Hematopoietic multipotent progenitor cell treated with erythropoietin and hydrocortisone succinate and interleukin-3 and kit ligand, for 6 days (in vitro differentiated cells): ENCODE measurements at places on chromosomes 3 and 15.
A peak's percentile ranks its signal among the peaks of the same experiment; 100 is the strongest.

DNA sequence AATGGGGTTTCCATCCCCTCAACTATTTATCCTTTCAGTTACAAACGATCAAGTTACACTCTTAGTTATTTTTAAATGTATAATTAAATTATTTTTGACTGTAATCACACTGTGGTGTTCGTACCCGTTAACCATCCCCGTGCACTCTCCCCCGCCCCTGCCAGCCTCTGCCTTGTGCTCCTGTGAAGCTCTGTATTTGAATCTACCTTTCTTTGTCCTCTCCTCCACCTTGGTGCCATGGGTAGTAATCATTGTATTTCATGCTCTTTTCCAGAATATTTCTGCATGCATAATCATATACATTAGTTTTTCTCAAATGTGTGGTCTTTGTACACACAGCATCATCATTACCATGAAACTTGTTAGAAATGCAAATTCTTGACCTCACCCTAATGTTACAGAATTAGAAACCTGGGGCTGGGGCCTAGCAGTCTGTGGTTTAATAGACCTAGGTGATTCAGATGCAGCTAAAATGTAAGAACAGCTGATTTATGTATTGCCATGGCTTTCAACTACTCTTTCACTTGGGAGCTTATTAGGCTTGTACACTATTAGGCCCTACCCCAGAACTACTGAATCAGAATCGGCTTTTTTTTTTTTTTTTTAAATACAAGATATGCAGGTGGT lies 91.5 kb downstream of the STT3B start:
- DNase-seq = no peak

DNA sequence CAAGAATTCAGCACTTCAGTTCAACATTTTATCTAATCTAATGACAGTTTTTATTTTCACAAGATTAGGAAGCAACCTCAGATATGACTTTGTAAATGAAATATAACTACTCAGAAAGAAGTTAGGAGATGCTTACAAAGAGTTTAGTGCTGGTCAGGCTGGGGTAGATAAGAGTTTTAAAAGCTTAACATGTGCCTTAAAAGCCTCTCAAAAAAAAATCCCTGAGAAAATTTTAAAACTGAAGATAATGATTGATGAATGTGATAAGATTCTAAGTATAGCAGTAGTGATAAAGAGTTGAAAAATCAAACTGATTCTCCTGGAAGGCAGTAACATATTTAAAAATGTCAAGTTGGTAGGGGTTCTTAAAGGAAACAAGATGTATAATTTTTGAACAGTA lies 478.2 kb downstream of the NLGN1 start:
- no peak for DNase-seq

DNA sequence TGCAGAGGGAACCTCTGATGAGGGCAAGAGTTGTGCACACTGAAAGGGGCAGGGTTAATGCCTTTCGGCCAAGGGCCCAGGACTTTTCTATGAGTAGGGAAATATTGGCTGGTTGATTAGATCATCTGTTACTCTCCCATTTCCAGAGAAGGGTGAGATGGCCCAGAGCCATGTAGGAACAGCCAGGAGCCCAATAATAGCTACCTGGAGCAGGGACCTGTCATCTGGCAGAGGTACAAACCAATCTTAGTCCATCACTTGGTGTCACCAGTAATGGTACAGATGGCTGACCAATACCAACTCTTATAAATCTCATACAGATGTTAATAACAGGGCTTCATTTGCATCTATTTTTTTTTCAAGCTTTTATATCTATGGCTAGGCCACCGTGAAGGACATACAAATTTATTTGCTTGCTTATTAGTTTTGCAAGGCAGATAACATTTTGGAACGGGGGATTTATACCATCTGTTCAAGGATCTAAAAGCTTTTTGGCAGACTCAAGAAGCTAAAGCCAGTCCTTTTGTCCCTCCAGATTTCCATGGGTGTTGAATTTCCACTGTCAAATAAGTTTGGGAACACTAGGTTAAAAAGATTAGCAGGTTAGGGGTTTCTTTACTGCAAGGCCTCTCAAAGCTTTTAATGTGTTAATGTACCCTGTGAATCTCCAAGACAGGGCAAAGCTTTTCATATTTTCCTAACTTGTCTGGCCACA lies 79.3 kb downstream of the TNIK start:
- DNase-seq = no peak

- no peak for DNase-seq
Measured at GRCh38 chr15:50884540-50884939, 23.9 kb upstream of the AP4E1 start.

- peak; percentile 98 for DNase-seq
Measured at GRCh38 chr3:100289339-100289738, 28.5 kb downstream of the TBC1D23 start.

DNA sequence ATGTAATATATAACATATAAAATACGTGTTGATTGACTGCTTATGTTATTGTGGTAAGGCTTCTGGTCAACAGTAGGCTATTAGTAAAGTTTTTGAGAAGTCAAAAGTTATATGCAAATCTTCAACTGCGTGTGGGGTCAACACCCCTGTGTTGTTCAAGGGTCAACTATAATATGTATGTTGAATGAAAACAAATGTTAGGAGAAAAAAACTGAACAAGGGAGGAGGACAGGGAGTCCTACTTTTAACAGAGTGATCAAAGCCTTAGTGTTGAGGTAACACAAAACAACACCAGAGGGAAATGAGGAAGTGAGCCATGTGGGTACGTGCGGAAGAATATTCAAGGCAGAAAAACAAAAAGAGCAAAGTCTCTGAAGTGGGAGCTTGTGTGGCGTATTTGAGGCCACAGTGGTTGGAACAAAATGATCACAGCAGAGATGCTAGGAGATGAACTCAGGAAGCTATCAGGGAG lies 62.5 kb downstream of the SFMBT1 start:
- peak; percentile 48 for DNase-seq

DNA sequence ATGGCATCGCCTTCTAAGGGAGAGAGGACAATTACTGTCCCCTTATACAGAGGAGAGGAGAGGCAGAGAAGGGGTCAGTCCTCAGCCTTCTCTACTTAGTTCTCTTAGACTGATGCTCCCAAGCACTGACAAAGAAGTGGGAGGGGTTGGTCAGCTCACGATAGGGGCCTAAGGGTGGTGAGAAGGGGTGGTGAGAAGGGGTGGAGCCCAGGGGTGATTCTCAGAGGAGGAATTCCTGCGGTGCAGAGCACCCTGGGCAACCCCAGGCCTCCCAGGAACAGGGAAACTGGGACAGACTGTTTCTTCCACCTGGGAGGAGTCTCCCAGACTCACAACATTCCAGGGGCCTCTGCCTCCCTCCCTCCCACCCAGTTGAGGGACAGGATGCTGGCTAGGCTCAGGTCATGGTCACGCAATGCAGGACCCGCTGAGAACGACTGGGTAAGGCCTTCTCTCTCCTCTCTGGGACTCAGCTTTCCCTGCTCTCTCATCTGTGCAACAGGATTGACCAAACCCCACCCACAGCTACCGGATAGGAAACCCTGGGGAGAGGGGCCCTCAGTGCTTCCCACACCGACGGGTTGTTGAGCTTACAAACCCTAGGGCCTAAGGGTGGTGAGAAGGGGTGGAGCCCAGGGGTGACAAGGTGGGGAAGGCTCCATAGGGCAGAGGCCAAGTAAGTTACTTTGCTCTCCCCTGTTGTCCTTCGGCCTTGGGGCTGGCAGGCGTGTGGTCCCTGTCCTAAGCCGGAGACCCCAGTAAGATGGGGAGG lies 1.5 kb downstream of the TPRA1 start:
- DNase-seq = peak; percentile 68

GRCh38 chr3:5149306-5149880 lies 27.3 kb downstream of the ARL8B start:
- DNase-seq = no peak

GRCh38 chr15:95990833-95991232 lies 339.7 kb upstream of the NR2F2 start:
- peak; percentile 5 for DNase-seq

DNA sequence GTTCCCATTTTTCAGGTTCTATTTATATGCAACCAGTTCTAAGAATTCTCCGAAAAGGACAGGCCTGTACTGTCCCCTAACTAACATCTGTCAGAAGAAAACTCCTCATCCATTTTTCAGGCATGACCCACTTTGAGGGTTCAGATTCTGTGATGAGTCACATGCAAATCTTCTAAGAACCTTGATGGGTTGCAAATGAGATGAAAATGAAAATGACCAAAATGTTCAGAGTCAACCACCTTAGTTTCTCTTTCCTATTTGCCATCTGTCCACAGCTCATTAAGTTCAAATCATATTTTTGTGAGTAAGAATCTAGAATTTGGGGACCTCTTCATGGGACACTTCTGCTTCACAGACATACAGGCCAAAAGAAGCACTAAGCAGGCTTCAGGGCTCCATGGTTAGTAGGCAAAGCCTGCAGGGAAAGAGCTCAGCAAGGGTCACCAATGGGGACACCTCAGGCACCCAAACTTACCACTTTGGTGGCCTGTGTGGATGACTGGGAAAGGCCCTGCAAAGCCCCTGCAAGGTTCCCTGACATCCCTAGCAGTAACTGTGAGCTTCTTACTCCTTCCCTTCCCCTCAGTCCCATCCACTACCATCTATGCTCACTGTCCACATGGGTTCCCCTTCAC lies 122.0 kb downstream of the WDR76 start:
- DNase-seq = no peak

GRCh38 chr3:65983100-65983499 lies 55.6 kb downstream of the MAGI1 start:
- DNase-seq = no peak

DNA sequence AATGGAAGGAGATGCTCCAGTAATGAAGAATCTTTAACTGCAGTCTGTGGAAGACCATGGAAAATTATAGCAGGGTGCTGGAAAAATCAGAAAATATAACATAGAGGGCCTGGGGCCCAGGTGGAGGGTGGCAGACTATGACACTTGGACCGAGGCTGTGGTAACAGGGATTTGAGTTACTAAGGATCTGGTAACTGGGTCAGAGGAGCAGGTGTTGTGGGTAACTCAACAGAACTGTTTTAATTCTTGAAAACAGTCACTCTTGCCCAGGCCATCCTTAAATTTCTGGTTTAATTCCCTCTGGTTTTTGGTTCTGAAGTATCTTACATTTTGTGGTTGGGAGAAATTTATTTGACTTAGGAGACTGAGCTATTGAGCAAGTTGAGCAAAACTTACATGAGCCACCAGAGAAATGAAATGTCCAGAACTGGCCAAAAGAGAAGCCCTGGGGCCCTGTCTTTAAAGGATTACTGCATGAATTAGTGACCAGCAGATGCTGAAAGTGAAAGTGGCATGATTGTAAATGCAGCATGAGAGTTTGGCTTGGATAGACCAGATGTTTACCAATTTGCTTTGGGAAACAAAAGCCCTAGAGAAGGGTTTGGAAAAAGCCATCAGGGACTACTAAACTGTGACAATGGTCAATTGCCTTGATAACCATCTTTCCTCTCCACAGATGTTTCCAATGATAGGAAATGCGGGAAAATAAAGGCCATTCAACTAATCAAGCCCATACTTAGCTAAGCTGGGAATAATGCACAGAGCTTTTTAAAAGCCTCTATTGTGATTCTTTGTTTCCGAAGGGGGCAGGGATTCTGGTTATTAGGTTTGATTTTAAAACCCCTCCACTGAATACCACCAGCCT lies 374.9 kb upstream of the TGFBR2 start:
- no peak for DNase-seq

- no peak for DNase-seq
Measured at GRCh38 chr3:61565569-61565968, 4.2 kb downstream of the PTPRG start.

DNA sequence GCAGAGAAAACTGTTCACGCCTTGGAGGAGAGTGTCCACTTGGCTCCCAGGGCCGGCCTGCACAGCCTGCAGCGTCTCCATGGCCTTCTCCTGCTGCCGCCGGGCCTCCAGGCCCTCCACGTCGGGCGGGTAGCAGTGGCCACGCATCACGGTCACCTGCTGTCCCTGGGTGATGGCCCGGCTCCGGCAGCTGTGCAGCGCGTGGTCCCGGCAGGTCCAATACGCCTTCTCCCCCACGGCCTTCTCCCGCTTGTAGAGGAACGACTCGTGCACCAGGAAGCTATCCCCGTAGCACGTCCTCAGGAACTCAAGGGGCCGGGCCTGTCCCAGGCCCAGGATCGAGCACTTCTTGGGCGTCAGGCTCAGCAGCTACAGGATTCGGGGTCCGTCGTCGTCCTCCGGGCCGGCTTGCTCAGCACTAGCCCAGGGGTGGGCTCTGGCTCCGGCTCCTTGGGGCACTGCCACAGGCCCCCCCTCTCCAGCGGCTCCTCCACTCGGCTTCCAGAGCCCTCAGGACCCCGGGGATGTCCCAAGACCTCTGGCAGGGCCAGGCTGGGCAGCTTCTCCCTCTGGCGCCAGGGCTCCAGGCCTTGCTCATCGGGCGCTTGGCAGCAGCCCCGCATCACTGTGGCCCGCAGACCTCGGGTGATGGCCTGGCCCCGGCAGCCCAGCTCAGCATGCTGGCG lies 83.6 kb upstream of the FXR1 start:
- no peak for DNase-seq

GRCh38 chr3:50599115-50599715 lies 12.4 kb downstream of the CISH start:
- no peak for DNase-seq

DNA sequence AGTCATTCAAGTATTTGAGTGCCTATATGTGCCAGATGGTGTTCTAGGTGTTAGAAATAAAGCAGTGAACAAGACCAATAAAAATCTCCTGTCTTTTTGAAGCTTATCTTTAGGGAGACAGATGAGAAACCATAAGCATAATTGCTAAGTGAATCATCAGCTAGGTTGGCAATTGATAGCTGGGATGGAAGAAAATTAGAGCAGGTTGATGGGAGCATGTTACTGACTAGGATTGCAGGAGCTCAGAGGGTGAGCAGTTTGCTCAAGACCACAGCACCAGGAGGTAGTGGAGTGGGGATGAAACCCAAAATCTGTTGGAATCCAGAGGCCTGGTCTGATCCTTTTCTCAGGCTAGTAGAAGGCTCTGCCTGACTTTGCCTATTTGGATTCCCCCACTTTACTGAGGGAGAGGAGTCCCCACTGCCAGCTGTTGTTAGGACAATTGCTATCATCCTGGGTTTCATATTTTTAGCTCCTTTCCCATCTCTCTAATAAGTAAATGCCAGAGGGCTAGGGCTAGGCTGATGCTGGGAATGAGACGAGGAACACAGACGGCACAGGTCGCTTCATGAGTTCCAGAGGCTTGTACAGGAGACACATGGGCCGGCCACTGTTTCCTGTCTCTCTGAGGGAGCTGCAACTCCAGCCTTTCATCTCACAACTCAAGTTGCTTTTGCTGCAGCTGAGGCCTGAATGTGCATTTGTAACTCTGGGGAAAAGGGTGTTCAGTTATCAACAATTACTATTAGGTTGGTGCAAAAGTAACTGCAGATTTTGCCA lies 102.9 kb downstream of the CACNA1D start:
- no peak for DNase-seq

DNA sequence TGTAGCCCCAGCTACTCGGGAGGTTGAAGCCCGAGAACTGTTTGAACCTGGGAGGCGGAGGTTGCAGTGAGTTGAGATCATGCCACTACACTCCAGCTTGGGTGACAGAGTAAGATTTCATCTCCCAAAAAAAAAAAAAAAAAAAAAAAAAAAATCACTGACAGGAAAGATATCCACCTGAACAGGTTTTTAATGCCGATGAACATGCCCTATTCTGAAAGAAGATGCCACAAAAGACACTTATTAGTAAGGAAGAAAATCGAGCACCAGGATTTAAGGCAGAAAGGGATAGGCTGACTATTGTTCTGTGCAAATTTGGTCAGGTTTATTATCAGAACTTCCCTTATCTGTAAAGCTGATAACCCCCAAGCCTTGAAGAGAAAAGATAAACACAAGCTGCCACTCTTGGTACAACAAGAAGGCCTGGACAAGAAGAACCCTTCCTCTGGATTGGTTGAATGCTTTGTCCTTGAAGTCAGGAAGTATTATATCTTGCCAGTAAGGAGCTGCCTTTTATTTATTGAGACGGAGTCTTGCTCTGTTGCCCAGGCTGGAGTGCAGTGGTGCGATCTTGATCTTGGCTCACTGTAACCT lies 2.7 kb upstream of the PARP16 start:
- peak; percentile 66 for DNase-seq

- no peak for DNase-seq
Measured at GRCh38 chr3:184737063-184737462, 25.2 kb upstream of the MAGEF1 start.
